ENCODE measurements at places on chromosomes 5 and 9. TPM values are rescaled to one million over a fixed set of nuclear protein-coding genes. Genes with fewer than 3 reads are reported as not detected.

GRCh38 chr9:14345354-14346230, 31.7 kb upstream of the NFIB start:
- H3K27ac ChIP-seq = no peak overlapping the region
- H3K4me1 ChIP-seq = peaks cover 16% of the 10 kb centered on the region
- no peak for DNase-seq
- H3K4me3 ChIP-seq = no peak overlapping the region
- peaks cover 66% of the 10 kb centered on the region for H3K27me3 ChIP-seq

DNA sequence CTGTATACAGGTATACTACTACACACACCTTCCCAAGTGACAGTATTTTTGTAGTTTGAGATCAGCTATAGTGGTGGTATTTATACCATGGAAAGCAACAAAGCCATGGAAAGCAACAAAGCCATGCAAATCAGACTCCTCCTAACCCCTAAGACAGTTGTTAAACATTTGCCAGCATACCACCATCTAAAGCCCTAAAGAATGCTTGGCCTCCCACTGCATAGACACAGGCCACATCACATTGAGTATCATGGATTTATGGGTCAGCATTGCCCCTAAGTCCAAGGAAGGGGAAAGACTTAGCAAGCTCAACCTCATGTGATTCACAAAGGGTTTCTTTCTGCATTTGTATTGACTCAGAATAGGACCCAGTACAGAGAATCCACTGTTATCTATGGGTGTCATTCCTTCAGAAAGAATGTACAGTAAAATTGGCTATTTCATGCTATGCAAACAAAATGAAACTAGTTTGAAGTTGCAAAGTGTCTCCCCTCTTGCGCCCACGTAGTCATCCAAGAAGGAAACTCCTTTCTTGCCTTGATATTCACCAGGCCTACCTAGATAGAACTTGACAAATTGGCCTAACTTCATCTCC, 70.4 kb upstream of the IQGAP2 start:
- no peaks in the 10 kb centered on the region for H3K36me3 ChIP-seq
- H3K4me3 ChIP-seq = no peak overlapping the region
- H3K4me1 ChIP-seq = no peaks in the 10 kb centered on the region

DNA sequence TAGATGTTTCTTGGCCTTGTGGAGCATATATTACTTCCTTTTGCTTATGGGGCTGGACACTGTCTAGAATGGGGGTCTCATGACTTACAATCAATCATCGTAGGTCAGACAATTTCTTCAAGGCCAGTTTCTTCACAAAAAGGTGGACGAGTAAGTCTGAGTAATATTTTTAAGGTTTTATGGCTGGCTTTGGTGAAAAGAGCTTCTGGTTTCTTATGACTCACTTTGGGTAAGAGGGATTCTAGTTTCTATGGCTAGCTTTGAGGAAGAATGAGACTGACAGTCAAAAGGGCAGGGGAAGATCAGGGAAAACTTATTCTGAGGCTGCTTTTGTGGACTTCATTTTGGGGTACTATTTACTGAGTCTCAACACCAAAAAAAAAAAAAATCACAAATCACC, 2067.2 kb upstream of the C9orf72 start:
- no peak for DNase-seq
- no peaks in the 10 kb centered on the region for H3K27me3 ChIP-seq
- no peak overlapping the region for H3K4me3 ChIP-seq
- H3K36me3 ChIP-seq = no peaks in the 10 kb centered on the region
- no peaks in the 10 kb centered on the region for H3K4me1 ChIP-seq
- no peak overlapping the region for H3K27ac ChIP-seq

GRCh38 chr5:83378624-83379289, 92.8 kb upstream of the VCAN start:
- H3K4me3 ChIP-seq = no peak overlapping the region
- no peaks in the 10 kb centered on the region for H3K4me1 ChIP-seq
- H3K27ac ChIP-seq = no peak overlapping the region

DNA sequence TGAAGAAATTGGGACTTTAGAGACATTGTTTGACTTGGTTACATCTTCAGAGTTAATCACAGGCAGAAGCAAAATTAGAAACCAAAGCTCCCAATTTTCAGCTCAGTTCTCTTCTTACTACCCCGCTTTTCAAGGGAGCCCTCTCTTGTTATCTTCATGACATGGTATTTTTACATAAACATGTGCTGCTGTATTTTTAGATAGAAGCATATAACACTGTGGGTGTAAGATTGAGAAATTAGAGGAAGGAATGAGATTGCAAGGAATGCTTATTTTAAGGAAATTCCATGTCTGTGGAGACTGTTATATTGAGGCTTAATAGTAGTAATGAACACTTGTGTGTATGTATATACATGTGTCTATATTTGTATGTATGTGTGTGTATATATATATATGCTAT, 401.6 kb downstream of the TMEM232 start:
- H3K4me1 ChIP-seq = no peaks in the 10 kb centered on the region
- no peaks in the 10 kb centered on the region for H3K27me3 ChIP-seq
- no peaks in the 10 kb centered on the region for H3K36me3 ChIP-seq
- no peak overlapping the region for H3K27ac ChIP-seq

DNA sequence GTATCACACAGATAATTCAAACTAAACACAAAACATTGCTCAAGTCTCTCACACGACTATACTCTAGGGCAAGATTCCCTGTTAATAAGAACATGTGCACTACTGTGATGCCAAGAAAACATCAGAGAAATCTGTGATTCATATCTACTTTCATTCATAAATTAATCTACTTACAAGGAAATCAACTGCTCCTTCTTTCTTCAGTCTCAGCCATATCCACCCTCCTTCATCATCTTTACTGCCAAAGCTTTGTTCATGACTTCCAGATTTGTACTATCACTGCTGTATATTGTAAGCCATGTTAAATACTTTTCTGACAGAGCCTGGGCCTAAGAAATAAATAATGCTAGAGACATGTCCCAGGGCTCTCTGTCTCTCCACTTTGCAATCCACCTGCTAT, 35.1 kb downstream of the CTNNAL1 start:
- no peaks in the 10 kb centered on the region for H3K27me3 ChIP-seq
- DNase-seq = no peak
- no peak overlapping the region for H3K27ac ChIP-seq
- no peaks in the 10 kb centered on the region for H3K36me3 ChIP-seq

GRCh38 chr5:50767588-50767987, 101.2 kb downstream of the PARP8 start:
- no peaks in the 10 kb centered on the region for H3K36me3 ChIP-seq
- no peak overlapping the region for H3K4me3 ChIP-seq
- no peak for DNase-seq
- H3K27me3 ChIP-seq = no peaks in the 10 kb centered on the region

GRCh38 chr9:78248635-78249034, 12.8 kb downstream of the CEP78 start:
- DNase-seq = no peak
- no peak overlapping the region for H3K4me3 ChIP-seq
- H3K27ac ChIP-seq = no peak overlapping the region
- no peaks in the 10 kb centered on the region for H3K4me1 ChIP-seq
- no peaks in the 10 kb centered on the region for H3K27me3 ChIP-seq

- no peaks in the 10 kb centered on the region for H3K4me1 ChIP-seq
- no peaks in the 10 kb centered on the region for H3K27me3 ChIP-seq
- H3K36me3 ChIP-seq = no peaks in the 10 kb centered on the region
These were observed 19.2 kb downstream of the DAPK1 start for GRCh38 chr9:87516926-87517290.

DNA sequence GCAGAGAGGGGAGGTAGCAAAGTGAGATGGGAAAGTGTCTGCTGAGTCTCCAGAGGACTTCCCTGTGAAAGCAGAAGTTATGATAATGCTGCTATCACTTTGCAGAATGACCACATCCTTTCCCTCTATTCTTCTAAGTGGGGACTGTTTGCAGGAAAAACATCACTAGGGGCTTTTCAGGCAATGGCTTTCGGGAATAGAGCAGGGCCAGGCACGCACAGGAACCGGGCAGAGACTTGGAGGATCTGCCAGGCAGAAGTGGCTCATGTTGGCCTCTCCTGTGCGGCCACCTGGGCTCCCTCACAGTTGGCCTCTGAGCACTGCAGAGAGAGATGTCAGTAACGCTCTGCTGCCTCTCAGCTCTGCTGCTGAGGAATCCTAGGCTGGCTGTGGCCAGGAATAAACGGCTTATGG, 214.7 kb downstream of the MAST4 start:
- DNase-seq = no peak
- H3K4me1 ChIP-seq = no peaks in the 10 kb centered on the region
- no peaks in the 10 kb centered on the region for H3K27me3 ChIP-seq
- H3K36me3 ChIP-seq = no peaks in the 10 kb centered on the region
- H3K4me3 ChIP-seq = no peak overlapping the region

GRCh38 chr5:80326468-80326867, 6.7 kb downstream of the SPZ1 start:
- H3K36me3 ChIP-seq = no peaks in the 10 kb centered on the region
- no peak overlapping the region for H3K27ac ChIP-seq
- H3K4me3 ChIP-seq = no peak overlapping the region
- no peaks in the 10 kb centered on the region for H3K27me3 ChIP-seq

DNA sequence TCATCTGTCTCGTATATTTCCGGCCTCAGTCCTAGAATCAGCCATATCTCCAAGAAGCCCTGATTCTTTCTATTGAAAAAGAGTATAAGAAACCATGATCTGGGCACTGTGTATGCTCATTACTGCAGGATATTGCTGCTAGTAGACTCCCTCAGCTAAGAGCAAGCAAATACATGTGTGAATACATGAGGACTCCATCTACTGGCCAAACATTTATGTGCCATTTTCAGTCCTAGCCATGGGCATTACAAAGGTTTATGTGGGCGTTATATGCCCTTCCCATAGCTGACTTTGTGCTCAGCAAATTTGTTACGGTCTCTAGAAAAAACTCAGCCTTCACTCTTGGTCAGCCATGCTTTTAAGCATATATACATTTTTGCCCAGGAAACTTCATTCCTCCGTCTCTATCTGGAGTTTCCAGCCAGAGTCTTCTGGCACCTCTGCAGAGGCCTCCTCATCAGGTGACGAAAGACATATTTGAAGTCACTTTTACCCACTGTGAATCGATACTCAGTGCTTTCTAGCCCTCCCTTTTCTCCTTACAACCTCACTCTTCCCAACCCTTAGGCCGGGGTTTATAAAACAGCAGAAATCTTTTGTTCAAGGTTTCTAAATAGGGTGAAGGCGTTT, 1495.6 kb upstream of the CDH6 start:
- no peak overlapping the region for H3K4me3 ChIP-seq
- no peaks in the 10 kb centered on the region for H3K27me3 ChIP-seq
- no peaks in the 10 kb centered on the region for H3K4me1 ChIP-seq
- no peak overlapping the region for H3K27ac ChIP-seq
- H3K36me3 ChIP-seq = no peaks in the 10 kb centered on the region

GRCh38 chr9:36268007-36268427, 9.8 kb upstream of the GNE start:
- no peak for DNase-seq
- no peaks in the 10 kb centered on the region for H3K27me3 ChIP-seq
- H3K4me3 ChIP-seq = no peak overlapping the region

DNA sequence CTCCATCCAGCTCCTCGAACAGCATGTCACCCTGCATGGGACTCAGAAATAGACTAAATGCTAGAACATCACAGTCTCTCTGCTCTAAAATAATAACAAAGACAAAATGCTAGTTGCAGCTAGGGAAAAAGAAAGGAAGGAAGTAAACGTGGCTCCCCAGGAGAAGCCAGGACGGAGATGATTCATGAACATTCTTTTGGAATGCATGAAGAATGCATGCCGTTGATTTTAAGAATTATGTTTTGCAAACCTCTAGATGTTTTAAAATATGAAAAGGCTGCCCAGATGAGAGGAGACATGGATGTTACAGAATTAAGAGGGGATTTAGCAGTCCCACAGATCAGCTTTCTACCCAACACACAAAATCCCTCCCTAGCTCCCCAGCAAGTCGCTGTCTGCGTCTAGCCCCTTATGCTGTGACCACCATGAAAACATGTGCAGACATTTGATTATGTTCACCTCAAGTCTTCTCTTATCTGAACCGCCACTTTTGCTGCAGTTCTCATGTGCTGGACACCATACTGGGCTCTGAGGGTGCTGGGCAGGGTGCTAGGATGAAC, 139.4 kb upstream of the LMX1B start:
- H3K4me3 ChIP-seq = no peak overlapping the region
- no peaks in the 10 kb centered on the region for H3K4me1 ChIP-seq
- no peaks in the 10 kb centered on the region for H3K36me3 ChIP-seq

DNA sequence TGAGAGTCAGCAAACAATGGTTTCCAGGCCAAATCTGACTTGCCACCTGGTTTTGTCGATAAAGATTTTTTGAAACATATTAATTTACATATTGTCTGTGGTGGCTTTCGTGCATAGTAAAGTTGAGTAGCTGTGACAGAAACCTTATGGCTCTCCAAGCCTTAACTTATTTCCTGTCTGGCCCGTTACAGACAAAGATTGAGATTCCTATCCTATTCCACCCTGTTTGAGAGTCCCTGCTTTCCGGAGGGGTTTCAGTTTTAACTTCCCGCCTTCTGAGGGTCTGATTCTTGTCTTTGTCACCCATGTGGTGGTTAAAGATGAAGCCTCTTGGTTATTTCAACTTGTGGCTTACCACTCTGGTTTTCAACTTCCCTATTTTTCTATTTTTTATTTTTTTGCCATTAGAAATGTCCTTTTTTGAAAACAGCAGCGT, 11.4 kb downstream of the OTULIN start:
- H3K27me3 ChIP-seq = no peaks in the 10 kb centered on the region
- H3K36me3 ChIP-seq = no peaks in the 10 kb centered on the region
- no peak overlapping the region for H3K27ac ChIP-seq
- peaks cover 9% of the 10 kb centered on the region for H3K4me1 ChIP-seq

DNA sequence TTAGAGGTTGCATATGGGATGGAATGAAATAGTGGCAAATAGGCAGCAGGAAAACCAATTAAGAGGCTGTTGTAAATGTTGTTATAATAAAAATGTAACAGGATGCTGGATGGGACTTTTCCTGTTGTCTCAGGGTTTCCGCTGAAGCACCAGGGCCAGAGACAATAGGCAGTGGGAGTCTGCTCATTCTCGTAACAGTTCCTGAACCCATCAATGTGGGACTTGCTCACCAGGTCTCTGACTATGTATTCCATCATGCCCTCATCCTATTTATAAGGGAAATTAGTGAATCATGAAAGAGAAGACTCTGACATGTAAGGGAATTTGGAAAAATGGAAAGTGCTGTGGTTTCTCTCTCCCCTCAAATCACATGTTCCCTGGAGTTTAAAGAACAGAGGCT, 23.5 kb upstream of the SSBP2 start:
- no peaks in the 10 kb centered on the region for H3K36me3 ChIP-seq
- peaks cover 3% of the 10 kb centered on the region for H3K4me1 ChIP-seq
- H3K27me3 ChIP-seq = no peaks in the 10 kb centered on the region
- no peak overlapping the region for H3K27ac ChIP-seq

Gene SHROOM1
- 36.9 TPM for total RNA-seq

Gene SPINK13
- total RNA-seq = 0.40 TPM

Gene CENPK
- 31.4 TPM for total RNA-seq

Gene BASP1
- 5.5 TPM for total RNA-seq

Gene GPR151
- total RNA-seq = not detected

Gene PCDHGA6
- total RNA-seq = 1.5 TPM

Gene IL11RA
- 10.6 TPM for total RNA-seq

Gene FRMPD1
- 0.35 TPM for total RNA-seq

Gene PRUNE2
- total RNA-seq = 12.1 TPM

Gene SLC34A1
- not detected for total RNA-seq

Gene SLC25A48
- total RNA-seq = 6.0 TPM

Gene PCA3
- not detected for total RNA-seq

Gene ELL2
- total RNA-seq = 38.2 TPM

All from colonic mucosa (tissue), 4 donors.